ENCODE measurements at places on chromosomes 2 and 18.

- DNase-seq: no peak
Observed at GRCh38 chr2:165112789-165113188, 91.1 kb downstream of the SCN3A start.

DNA sequence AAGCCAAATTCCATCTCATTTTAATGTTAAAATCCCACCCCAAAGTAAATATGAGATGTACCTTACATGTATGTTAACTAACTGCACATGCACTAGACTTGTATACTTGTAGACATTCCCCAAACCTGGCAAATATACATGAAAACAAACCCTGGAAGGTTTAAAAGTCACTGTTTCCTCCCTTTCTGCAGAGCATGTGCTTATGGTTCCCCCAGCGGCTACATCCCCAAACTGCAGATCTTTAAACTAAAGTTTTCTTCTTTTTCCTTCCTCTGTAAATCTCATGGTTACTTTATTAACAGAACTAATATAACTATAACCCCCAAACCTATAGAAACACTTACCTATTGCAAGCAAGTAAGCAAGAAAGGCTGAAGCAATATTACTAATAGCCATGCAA lies 731.5 kb downstream of the LRP1B start:
- DNase-seq: peak; percentile 35

DNA sequence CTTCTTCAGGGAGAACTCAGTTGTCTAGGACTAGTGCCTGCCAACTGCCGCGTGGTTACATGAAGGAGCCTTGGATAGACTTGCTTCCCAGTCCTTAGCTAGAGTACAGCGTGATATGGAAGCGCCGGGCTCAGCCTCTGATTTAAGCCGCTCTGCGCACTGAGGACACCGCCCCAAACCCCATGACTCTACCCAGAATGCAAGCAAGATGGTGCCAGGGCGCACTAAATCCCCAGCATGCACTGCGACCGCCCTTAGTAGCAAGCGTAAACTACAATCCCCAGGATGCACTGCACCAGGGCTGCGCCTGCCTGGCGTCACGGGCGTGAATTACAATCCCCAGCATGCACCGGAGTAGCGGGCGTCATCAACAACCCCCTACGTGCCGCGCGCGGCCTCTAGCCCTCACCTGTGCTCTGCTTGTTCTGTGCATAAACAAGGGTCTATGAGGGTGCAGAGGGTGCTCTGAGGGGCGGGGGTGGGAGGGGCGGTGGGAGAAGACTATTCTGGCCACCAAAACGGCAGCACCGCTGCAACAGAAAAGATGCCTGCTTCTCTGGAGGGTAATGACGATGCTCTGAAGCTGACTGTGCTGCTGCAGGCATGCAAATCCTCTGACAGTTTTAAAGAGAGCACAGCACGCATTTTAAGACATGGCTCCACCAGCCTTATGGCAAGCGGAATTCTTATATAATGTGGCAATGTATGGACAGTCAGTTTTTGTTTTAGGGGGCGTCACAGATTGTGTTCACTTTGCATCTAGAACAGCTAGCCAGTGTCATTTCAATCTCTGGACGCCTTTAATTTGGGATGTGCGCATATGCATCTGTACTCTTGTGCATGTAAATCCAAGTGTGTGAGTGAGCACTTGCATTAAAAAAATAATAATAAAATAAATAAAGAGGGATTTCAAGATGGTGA lies 282.5 kb upstream of the MYT1L start:
- DNase-seq: peak; percentile 96

DNA sequence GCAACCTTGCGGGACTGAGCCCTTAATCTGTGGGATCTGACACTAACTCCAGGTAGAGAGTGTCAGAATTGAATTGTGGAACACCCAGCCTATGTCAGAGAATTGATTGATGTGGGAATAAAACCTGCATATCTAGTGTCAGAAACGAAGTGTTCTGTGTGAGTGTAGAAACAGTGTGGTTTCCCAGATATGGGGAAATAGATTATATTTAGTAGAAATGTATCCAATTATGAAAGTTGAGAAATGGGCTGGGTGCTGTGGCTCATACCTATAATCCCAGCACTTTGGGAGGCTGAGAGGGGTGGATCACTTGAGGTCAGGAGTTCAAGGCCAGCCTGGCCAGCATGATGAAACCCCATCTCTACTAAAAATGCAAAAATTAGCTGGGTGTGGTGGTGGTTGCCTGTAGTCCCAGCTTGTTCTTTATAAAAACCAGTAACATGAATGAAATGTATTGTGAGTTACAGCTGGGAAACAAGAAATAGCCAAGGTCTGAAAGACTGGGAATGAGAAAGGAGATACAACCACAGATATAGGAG lies 4.3 kb upstream of the TP53I3 start:
- no peak for DNase-seq

- peak; percentile 77 for DNase-seq
Observed at GRCh38 chr18:77131652-77132368, 773 bp downstream of the MBP start.

DNA sequence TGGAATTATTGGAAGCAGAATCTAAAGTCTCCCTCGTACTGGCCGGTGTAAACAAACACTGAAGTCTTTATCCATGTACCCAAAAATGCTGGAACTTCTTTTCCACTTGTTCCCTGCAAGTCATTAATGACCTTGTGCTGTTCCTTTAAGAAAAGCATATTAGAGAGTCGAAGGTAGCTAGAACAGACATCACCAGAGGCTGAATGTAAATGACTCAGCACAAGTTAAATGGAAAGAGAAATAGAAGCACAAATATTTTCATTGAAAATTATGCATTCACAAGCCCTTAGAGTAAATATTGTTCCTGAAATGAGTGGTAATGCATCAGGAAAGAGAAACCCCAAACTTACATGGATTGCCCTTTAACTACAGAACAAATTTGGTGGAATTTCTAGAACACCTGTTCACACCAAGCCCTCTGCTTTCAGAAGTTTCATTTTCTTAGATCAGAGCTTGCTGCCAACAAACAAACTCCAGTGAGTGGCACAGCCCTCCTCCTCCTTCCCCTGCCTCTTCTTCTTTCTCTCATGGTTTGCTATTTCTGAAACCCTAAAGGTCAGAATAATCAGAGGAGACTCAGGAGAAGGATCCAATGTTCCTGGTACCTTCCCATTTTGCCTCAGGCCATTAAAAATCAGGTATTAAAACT lies 264.3 kb downstream of the TXNL1 start:
- DNase-seq: no peak

- peak; percentile 64 for DNase-seq
Observed at GRCh38 chr2:128594953-128595677, 276.4 kb upstream of the HS6ST1 start.

Measured in hepatocyte (in vitro differentiated cells).